Activated CD4-positive, alpha-beta memory T cell treated with anti-CD3 and anti-CD28 coated beads, Interleukin-2, amount 10 ng/mL, durations not matched to agents 7 days and 5 days (primary cell): ENCODE measurements at places on chromosomes 12 and 14. TPM values are rescaled to one million over a fixed set of nuclear protein-coding genes. Genes with fewer than 3 reads are reported as not detected.

SLC41A2 gene
- 8.1 TPM for total RNA-seq

AHNAK2 gene
- total RNA-seq: not detected

EML5 gene
- total RNA-seq: 2.4 TPM

AICDA gene
- total RNA-seq: not detected

MYF6 gene
- total RNA-seq: not detected

MSI1 gene
- not detected for total RNA-seq

ABHD4 gene
- total RNA-seq: 16.7 TPM

ZFYVE1 gene
- 18.4 TPM for total RNA-seq

GLT1D1 gene
- not detected for total RNA-seq

LIN7A gene
- not detected for total RNA-seq

SYCP3 gene
- 0.30 TPM for total RNA-seq
